Uterus (tissue), 4 donors: ENCODE measurements at places on chromosomes 13 and 19.
A peak's percentile ranks its signal among the peaks of the same experiment; 100 is the strongest.

DNA sequence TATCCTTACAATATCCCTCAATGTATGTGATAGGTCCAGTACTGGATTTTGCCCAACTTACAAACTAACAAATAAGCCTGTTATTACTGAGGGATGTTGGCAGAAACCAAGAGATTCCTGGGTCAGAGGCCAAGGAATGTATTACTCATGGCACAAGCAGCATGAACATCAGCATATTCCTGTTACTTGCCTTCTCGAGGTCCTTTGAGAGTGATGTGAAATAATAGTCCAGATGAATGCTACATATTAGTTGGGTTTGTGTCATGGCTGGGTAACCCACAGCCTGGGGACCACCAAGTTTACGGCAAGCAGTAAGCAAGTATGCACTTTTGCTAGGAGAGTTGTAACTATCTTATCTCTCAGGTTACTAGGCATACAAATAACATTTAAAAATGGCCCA, 384.5 kb upstream of the GPC6 start:
- no peak for DNase-seq

DNA sequence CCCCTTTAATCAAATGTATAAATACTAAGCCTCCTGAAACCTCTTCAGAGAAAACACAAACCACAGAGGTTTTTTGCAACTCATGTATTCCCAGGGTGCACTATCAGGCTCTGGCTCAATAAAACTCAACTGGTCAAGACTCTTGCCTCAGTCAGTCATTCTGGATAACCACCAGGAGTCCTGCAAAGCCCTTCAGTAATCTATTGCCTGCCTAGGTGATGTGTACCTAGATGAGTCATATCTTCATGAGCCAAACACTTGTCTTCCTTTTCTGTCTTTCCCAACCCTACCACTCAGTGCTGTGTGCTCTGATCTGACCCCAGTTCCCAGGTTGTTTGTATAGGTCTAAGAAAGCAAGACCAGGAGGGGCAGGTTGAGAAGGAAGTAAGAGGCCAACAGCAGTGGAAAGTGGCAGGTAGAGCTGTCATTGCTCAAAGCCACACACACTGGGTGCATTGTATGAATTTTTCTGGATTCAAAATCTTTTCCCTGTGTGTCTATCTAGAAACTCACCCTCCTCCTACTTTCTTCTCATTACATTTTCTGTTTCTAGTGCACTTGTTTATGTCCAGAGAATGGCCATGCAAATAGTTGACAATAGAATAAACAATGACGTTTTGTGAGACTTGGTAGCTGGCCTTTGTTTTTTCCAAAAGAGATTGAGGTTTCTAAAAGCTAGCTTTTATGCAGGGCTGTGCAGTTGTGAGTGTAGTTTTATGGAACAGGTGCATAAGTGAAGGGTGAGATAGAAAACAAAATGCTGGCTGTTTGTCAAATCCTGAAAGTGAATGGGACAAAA, 48.1 kb downstream of the PSG1 start:
- no peak for DNase-seq

DNA sequence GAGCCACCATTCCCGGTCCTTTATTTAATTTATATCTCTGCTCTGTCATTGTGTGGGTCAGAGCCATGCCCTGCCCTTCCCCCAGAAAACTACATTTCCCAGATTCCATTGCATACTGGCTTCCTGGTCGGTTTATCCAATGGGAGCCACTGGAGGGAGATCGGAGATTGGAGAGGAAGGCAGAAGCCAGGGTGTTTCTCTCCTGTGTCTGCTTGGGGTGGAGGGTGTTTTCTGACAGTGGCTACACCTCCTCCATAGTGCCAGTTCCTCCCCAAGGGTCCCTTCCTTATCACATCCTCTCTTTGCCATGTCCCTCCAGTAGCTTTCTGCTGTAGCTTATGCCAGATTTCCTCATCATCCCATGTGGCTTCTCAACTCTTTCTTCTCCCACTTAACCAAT, 19.0 kb downstream of the OLFM2 start:
- no peak for DNase-seq

GRCh38 chr13:31949486-31949885, 82.1 kb upstream of the FRY start:
- DNase-seq = no peak

DNA sequence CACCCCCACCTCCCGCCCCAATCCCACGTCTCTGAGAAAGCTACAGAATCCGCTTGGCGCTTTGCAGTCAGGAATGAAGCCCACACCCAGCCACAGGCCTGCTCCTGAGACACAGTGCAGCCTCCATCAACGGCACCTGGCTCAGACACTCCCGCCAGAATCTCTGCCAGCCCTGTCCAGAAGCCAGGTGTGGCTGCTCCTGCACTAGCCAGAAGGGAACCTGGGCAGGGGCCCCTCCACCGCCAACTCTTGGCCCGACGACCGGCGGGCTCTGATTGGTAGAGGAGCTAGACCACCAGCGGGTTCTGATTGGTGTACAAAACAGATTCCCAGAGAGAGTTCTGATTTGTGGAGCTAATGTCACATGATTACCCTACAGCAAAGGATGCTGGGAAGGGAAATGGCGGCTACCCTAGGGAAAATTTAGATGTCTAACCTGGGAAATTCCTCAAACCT, 2.9 kb upstream of the PPP6R1 start:
- DNase-seq = no peak

DNA sequence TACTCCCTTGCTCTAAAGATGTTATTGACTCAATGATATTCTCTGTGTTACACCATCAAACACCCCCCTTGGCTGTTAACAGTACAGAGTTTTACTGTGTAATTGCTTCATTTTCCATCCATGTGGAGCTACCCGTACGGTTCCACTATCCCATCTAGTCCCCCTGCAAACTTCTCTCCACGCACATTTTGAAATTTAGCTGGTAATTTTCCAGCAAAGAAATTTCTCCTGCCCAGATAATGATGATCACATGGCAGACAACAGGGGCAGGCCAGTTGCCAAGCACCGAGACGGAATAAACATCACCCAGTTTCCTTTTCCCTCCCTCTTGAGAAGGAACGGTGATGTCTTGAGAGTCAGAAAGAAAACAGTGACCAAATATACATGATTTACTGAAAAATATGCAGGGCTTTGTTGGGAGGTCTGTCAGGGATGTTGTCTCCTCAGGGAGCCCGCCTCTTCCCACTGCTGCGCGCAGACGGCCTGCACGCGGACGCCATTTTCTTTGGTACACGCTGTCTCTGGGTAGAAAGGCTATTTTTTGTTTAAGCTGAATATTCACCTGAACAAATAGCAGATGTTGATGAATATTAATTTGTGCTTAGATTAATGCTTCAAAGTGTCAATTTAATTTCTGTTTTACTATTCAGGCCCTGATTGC, 109.9 kb downstream of the OLFM4 start:
- DNase-seq = peak; percentile 64

- DNase-seq = peak; percentile 95
Observed at GRCh38 chr19:11505504-11506100, at the start of gene ZNF653. TSS of gene ZNF653 (minus strand) at chr19:11505839. CDS start at chr19:11505786, 53 bp downstream.

- peak; percentile 71 for DNase-seq
Observed at GRCh38 chr19:8611877-8612806, 1.6 kb upstream of the ADAMTS10 start.

DNA sequence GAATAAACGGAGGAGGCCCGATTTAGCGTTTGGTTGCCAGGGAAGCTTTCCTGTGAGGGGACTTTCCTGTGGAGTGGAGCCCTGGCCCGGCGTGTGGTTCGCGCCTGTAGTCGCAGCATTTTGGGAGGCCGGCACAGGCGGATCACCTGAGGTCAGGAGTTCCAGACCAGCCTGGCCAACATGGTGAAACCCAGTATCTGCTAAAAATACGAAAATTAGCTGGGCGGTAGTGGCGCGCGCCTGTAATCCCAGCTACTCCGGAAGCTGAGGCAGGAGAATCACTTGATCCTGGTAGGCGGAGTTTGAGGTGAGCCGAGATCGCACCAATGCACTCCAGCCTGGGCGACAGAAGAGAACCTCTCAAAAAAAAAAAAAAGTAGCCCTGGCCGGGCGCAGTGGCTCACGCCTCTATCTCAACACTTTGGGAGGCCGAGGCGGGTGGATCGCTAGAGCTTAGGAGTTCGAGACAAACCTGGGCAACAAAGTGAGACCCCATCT, 6.9 kb downstream of the KANK3 start:
- DNase-seq = no peak

GRCh38 chr19:4206818-4207484, 22.4 kb upstream of the EBI3 start:
- no peak for DNase-seq

- no peak for DNase-seq
Observed at GRCh38 chr19:36330216-36330615, 48.8 kb downstream of the ZFP14 start.

- no peak for DNase-seq
Observed at GRCh38 chr13:111286162-111286561, 34.3 kb upstream of the TEX29 start.

DNA sequence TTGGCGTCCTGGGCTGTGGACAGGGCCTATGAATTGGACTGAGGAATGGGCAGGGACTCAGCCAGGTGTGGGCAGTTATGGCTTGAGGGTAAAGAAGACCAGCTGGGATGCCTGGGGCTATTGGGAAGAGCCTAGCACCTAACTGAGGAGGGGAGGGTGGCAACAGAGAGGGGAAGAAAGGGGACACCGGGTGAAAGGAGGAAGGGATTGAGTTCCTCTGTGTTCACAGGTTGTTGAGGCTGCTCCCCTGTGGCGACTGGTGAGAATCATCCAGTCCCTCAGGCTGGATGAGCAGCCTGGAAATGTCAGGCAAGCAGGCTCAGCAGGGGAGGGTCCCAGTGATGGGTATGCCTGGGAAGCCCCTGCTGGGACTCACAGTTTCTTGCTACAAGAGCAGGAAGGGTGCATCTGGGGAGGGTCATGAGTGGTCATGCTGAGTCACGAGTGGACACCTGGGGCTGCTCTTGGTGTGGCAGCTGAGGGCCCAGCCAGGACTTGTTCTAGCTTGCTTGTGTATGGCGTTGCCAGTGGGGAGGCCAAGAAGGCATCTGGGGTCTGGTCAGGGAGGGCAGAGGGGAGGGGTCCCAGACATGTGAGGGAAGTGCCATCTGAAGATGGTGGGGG, 1.4 kb downstream of the ZNF324 start:
- DNase-seq = no peak

DNA sequence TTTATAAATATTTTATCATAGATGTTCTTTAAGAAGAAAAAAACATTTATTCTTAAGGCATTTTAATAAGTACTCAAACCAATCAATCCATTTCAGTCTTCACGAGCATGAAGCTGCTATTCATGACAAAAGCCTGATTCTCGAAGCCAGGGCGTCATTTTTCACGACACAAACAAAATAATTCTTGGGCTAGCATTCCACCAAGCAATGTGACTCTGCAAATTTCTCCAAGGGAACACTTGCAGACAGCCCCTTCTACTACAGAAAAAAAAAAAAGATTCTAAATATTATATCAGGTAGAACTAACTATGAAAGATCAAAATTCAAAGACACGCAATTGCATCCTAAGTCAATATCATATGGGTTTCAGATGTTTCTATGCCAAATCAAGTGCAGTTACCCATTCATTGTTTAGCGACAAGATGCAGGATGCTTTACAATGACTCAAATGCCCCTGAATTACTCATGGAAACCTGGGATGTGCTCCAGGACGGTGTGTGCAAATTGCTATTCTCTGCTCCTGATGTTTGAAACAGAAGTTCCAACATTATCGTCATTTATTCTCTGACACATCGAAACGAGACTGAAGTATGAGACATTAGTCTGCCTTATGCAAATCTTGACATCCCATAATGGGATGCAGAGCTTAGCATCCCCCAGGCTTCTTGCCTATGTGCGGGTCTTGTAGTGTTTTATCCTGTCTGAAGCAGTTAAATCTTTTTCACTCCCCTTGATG, 517.7 kb downstream of the MYO16 start:
- DNase-seq = no peak

GRCh38 chr13:43272851-43273250, 249.5 kb downstream of the DNAJC15 start:
- no peak for DNase-seq

- no peak for DNase-seq
Observed at GRCh38 chr13:101109005-101109404, 307.3 kb downstream of the NALCN start.

DNA sequence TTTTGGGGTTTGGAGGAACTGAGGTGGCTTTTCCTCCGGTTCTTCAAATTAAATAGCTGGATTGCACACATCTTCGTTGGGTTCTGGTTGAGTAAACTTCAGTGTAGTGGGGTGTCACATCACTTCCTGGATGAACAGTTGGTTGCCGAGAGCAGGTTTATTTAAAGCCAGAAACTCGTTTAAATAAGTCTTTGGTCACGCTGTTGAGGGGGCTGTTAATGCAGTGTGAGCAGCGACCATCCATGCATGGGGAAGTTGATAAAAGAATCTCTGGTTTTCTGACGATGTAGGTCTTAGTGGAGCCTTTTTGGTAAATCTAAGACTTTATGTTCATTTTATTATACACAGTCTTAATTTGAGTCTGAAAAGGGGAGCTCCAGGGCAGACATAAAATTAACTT, 351.2 kb upstream of the ARGLU1 start:
- DNase-seq = no peak

DNA sequence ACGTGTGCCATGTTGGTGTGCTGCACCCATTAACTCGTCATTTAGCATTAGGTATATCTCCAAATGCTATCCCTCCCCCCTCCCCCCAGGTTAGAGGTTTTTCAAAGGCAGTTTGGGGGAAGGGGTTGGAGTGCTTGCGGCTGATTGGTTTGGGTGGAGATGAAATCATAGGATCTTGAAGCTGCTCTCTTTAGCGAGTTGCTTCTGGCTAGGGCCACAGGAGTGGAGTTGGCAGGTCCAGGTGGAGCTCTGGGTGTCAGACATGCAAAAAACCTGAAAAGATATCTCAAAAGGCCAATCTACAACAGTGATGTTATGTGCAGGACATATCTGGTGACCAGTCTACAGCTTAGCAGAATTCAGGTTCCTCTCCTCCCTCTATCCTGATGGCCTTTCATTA, 32.6 kb upstream of the CXCL17 start:
- DNase-seq = no peak

- DNase-seq = peak; percentile 85
Observed at GRCh38 chr19:16327911-16328823, 3.5 kb downstream of the KLF2 start.

DNA sequence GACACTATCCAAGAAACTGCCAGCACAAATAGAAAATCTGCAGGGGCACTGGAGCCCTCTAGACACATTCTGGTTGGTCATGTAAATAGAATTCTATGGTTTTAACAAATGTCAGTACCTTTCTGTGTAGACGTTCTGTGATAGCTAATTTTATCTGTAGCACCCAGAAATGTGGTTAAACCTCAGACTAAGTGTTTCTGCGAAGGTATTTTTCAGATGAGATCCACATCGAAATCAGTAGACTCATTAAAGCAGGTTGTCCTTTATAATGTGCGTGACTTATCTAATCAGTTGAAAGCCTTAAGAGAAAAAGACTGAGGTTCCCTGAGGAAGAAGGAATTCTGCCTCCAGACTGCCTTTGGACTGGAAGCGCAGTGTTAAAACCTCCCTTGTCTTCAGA, 922.9 kb downstream of the EFNB2 start:
- DNase-seq = no peak

GRCh38 chr13:29185926-29186325, 365.8 kb downstream of the MTUS2 start:
- DNase-seq = no peak

DNA sequence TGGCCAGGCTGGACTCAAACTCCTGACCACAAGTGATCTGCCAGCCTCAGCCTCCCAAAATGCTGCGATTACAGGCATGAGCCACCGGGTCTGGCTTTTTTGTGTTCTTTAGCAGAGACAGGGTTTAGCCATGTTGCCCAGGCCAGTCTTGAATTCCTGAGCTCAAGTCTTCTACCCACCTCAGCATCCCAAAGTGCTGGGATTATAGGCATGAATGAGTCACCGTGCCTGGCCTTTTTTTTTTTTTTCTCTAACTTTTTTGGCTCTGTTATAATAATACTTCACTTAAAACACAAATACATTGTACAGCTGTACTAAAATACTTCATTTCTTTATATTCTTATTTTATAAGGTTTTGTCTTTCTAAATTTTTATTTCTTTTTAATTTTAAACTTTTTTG, 599.5 kb upstream of the PCDH9 start:
- no peak for DNase-seq
